ENCODE measurements at places on chromosomes 1 and 21. TPM values are rescaled to one million over a fixed set of nuclear protein-coding genes. Genes with fewer than 3 reads are reported as not detected.

GRCh38 chr1:18922319-18922726 lies 20.0 kb upstream of the ALDH4A1 start:
- no peak for DNase-seq

DNA sequence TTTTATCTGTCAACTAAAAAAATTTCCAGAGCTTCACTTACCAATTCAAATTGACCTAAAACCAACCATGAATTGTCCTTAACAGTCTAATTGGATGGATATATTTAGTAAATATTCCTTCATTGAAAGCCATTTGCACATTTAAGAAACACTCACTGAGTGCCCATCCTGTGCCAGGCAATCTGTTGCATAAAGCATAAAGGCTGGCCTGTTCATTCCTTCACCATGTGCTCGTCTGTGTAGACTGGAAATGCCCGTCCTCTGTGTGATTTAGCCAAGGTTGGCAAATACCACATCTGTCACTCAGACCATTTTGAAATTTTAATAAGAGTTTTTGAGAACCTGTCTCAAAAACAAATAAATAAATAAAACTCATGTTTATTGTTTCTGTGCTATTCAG lies 57.1 kb downstream of the ZNF684 start:
- no peak for DNase-seq

GRCh38 chr1:115976921-115977498 lies 697 bp downstream of the SLC22A15 start:
- DNase-seq, result peak; percentile 35

Gene TSPAN1
- total RNA-seq, result 80.3 TPM

Gene METTL13
- 32.5 TPM for total RNA-seq

Gene DHDDS
- total RNA-seq, result 38.0 TPM

- no peak for DNase-seq
Measured at GRCh38 chr1:65208563-65208973, 60.6 kb downstream of the AK4 start.

- DNase-seq, result no peak
Measured at GRCh38 chr1:45568421-45568820, 15.4 kb upstream of the NASP start.

Measured in foreskin keratinocyte (primary cell).